ENCODE measurements at places on chromosomes 1 and 21.
A peak's percentile ranks its signal among the peaks of the same experiment; 100 is the strongest.

GRCh38 chr1:51788938-51789337 lies 89.6 kb downstream of the NRDC start:
- no peak for DNase-seq

GRCh38 chr1:94329986-94330385 lies 88.2 kb upstream of the ABCD3 start:
- peak; percentile 15 for DNase-seq

DNA sequence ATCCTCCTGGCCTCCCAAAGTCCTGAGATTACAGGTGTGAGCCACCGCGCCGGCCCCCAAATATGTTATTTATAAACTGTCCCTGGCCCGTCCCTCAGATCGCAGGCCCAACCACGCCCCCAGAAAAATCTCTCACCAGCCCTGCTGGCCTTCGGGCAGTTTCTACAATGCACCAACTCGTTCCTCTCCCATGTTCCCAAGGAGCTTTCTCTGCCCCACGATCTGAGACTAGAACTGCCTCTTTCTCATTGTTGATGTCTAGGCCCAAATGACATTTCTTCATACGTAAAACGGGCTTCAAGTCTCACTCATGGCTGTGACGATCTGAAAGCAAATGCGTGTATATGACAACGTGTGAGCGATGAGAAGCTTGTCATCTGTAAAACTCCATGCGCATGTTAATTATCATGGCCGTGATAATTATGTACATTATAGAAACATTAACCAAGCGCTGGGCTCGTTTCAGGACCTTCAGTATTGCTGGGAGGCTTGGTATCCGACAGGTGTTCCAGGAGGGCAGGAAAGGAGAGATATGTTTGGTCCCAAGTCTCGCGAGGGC lies 748 bp upstream of the NIPAL3 start:
- no peak for DNase-seq

DNA sequence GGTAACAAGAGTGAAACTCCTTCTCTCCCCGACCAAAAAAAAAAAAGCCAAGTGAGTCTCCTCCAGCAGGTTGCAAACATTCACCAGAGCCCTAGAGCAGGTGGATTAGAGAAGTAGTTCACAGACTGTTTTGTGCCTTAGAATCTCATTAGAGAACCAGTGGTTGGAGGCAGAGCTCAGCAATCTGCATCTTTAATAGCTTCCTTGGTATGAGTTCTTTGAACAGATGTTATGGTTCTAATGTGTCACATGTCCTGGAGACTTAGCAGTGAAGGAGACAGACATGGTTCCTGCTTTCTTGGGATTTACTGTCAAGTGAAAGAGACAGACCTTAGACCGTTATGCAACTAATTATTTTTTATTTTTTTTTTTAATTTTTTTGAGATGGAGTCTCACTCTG lies 26.8 kb downstream of the SESN2 start:
- DNase-seq = no peak

- no peak for DNase-seq
Observed at GRCh38 chr21:25885405-25885804, 150.6 kb downstream of the GABPA start.

- DNase-seq = no peak
Observed at GRCh38 chr1:63073309-63074306, 248.8 kb upstream of the FOXD3 start.

DNA sequence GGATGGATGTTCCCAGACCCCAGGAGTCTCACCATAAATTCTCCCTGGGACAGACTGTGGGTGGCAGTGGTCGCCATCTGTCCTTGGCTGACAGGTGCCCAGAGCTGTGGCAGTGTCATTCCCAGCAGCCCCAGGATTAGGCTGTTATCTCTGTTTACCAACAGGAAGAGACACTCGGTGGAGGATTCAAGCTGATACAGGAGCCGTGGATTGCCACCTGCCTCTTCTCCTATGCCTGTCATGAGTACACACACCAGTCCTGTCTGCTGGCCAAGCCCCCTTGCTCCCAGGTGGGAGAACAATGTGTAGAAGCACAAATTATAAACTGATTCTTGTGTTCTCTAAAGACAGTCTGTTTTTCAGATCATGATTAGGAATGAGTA lies 152.6 kb downstream of the ETS2 start:
- DNase-seq = no peak

DNA sequence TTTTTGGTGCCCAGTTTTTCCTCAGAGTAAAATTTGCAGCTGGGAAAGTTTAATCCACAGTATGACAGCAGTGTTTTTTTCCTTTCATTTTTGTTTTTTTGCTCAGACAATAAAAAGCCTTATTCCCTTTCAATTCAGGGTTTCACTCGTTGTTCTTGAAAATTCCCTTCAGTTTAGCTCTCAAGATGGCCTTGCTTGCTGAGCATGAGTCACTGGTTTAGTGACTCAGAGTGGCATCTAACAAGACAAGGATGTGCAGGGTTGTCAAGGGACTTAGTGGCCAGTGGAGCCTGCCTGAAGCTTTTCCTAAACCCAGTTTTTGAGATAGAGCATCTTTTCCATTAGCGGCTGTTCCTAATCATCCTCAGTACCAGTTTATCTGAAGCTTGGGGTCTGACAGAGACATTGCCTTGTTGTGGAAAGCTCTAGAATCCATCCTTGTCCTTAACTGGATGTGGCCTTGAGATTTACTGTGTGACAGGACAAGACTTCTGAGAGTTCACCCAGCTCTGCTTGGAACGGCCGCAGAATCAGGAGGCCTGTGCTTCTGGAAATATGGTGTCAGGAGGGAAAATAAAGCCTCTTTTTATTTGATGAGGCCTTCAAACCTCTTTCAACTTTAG lies 48.4 kb upstream of the DNAJC6 start:
- DNase-seq = no peak

GRCh38 chr1:222009105-222009730 lies 267.3 kb upstream of the DUSP10 start:
- peak; percentile 36 for DNase-seq

- DNase-seq = no peak
Observed at GRCh38 chr1:41368366-41368765, 7.1 kb downstream of the FOXO6 start.

DNA sequence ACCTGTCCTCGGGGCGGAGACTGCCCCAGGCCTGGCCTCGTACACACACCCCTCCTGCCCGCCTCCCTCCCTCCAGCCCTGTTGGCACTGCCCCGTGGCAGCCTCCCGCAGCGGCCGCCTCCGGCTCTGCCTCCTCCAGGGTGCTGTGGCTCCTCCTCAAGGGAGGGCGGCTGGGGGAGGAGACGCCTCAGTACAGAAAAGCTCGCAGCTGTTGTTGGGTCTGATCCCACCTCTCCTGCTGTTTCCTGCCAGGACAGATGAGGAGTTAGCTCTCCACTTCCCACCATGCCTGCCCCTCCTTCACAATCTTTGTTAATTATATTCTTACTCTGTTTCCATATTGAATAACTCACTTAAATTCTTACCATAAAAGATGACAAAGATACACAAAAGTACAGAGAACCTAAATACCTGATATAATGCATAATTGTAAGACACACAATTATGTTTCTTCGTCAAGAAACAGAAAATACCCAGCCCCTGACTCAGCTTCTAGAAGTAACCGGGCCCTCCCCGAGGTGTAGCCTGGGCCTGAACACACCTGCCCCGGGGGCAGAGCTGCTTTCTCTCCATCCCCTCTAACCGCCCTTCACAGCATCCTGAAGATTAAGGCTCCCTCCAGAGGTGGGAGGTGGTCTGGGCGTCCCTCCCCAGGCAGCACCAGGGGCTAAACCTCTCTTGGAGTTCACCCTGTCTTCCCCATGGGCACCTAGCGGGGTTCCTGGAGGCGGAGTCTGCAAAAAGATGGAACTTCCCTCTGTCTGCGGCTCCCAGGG lies 30.6 kb upstream of the COL6A1 start:
- DNase-seq = no peak
